ENCODE measurements at places on chromosomes 2 and 18.

GRCh38 chr18:39784541-39784940 lies 2170.5 kb upstream of the PIK3C3 start:
- DNase-seq, result no peak

DNA sequence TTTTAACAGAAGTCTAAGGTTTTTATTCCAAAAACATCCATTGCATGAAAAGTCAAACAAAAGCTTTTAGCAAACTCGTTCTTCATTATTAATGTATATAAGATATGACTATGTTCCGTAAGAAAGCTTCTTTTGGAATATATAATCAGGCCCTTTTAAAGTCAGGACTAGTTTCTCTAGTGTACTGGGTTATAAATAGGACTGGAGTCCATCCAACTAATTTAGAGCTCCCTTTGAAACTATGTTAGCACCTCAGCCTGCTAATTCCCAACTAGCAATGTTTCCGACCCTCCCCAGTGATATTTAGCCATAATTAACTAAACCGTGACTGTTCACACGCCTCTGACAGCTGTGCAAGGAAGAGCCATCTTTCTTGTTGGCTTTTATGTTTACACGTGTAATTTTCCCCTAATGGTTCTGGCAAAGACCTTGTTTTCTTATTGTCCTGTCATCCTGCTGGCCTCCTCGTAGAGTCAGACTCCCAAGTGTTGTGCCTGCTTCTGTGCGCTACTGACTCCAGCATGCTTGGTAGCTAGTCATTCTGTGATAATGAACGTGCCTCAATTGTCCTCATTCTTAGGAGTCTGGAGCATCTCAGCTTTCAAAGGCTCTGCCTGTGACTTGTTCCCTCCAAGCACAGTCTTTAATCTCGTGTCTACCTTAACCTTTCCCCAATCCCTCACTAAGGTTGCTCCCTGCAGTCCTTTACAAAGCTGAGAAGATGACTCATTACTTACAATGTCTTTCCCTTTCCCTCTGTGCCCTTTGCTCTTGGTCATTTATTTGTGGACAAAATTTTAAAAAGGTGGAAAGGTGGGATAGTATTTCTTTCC lies 172.2 kb upstream of the RASGRP3 start:
- peak; percentile 10 for DNase-seq

GRCh38 chr2:220451438-220451837 lies 824.0 kb downstream of the SLC4A3 start:
- DNase-seq, result no peak

- DNase-seq, result no peak
Observed at GRCh38 chr2:177584030-177584692, 191.6 kb downstream of the AGPS start.

DNA sequence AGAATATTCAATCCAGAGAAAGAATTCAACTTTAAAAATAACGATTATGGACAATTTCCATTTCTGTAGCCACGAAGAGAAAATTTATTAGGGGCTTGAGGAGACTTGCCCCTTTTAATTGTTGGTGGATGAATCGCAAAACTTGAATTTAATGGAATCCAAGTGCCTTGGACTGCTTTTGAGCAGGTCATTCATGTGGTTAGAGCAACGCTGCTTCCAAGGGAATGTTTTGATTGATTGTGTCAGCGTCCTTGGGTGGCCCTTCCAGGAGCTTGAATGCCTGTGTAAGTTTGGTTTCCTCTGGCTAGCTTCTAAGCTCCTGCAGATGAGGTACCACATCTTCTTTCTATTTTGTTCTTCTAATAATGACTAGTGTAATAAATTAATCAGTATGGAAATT lies 213.4 kb downstream of the LTBP1 start:
- no peak for DNase-seq

- no peak for DNase-seq
Observed at GRCh38 chr18:47274961-47275360, 23.5 kb upstream of the SKOR2 start.

- no peak for DNase-seq
Observed at GRCh38 chr2:67075530-67076238, 321.4 kb upstream of the ETAA1 start.

GRCh38 chr2:205768815-205769494 lies 86.7 kb downstream of the NRP2 start:
- DNase-seq, result no peak

- no peak for DNase-seq
Observed at GRCh38 chr18:46010676-46011075, 43.5 kb upstream of the EPG5 start.

DNA sequence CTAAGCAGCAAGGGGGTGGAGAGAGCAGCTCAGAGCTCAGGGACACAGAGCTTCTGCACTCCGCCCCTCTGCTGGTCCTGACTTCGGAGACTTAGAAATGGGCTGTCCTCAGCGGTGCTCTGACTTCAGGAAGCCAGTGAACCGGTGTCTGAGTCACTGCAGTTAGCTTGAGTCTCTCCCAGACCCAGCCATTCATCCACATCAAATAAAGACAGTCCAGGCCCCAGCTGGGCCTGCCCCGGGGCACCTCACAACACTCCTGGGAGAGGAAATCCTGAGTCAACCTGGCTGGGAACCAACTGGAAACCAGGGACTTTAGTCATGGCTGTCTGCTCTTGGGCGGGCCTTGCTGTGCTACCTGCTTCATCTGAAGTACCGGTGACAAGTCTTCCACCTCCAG lies 5.4 kb upstream of the ITGB6 start:
- DNase-seq, result no peak

DNA sequence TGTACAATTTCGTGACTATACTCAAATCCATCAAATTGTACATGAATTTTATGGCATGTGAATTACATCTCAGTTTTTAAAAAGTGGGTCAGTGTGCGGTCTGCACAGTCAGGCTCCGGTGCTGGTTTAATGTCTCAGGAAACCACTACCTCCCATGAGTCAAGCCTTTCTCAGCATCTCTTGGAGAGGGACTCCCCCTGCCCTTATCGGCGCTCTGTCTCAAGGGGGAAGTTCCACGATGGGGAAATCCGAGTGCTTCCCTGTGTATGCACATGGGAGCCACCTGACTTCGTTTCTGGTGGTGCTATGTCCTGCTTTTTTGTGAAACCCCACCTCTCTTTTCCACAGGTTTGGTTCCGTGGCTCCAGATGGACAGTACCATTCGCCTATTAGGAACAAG lies 72.5 kb downstream of the ACOXL start:
- DNase-seq, result no peak

GRCh38 chr2:217650229-217650628 lies 352.6 kb downstream of the TNS1 start:
- peak; percentile 11 for DNase-seq

DNA sequence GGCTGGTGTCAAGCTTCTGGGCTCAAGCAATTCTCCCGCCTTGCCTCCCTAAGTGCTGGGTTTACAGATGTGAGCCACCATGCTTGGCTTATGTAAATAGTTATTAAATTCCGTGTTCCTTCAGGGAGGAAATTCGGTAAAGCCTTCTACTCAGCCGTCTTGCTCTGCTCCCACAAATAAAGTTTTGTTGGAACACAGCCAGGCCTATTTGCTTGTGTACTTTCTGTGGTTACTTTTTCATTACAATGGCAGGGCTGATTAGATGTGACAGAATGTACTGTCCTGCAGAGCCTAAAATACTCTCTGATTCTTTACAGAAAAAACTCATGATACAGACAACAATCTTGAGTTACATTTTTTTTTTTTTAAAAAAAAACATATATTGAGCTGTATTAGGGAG lies 68.8 kb upstream of the TACR1 start:
- no peak for DNase-seq

DNA sequence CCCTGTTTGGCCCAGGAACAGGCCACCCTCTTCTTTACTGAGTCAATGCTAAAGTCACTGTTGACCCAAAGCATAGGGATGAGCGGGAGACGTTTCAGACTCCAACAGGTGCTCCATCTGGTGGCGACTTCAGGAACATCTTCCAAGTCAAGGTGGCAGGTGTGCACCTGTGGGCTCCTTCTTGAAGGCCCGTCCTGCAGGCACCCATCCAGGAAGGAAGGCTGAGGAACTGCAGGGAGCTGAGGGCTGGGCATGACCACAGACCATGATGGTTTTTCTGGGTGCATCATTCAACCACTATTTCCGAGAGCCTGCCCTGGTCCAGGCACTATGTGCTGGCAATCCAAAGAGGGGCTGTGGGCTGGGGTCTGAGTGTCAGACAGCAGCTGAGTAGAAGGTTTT lies 142.8 kb downstream of the NDUFA10 start:
- peak; percentile 83 for DNase-seq

GRCh38 chr18:13266218-13267100 lies 47.9 kb downstream of the LDLRAD4 start:
- no peak for DNase-seq

DNA sequence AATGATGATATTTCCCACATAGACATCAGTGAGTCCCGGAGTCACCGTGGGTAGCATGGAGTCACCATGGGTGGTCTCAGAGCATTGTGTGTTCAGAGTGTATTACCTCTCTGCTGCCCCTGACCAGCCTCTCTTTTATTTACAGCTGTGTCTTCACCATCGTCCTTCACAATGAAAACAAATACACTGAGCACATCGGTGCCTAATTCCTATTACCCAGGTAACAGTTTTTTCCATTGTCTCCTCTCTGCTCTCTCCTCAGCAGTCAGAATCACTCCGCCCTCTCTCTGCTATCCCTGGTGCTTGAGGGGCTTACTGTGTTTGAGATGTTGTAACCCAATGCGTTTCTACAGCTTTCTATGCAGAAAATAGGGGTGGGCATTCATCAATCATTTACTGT lies 361.5 kb upstream of the RAB12 start:
- no peak for DNase-seq

DNA sequence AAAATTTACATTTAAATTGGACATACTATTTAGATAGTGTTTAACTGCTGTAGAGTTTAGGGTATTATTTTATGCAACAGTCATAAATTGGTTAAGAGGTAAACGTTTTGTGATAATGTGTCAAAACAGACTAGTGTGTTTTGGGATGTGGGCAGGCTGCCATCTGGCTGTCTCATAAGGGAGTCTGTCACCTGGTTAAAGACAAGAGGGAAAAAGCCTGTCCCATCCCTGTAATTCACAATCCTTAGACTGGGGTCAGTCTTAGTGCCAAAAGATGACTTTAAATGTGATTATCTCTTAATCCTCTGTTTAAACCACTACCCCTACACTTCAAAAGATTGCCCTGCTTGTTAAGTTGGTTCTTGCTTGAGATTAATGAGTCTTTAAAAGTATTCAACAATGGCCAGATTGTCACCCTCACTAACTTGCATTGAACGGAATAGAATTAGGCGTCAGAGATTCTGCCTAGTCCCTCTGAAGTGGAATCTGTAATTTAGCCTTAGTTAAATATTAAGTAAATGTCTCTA lies 59.2 kb downstream of the SGPP2 start:
- no peak for DNase-seq

- no peak for DNase-seq
Observed at GRCh38 chr18:10138719-10139118, 224.9 kb downstream of the VAPA start.

- DNase-seq, result peak; percentile 7
Observed at GRCh38 chr18:26307161-26307773, 81.0 kb downstream of the TAF4B start.

- DNase-seq, result no peak
Observed at GRCh38 chr2:180472133-180472532, 465.0 kb upstream of the CWC22 start.

- DNase-seq, result no peak
Observed at GRCh38 chr2:60052601-60053000, 500.9 kb downstream of the BCL11A start.

GRCh38 chr2:120622159-120622869 lies 113.4 kb upstream of the GLI2 start:
- DNase-seq, result no peak

DNA sequence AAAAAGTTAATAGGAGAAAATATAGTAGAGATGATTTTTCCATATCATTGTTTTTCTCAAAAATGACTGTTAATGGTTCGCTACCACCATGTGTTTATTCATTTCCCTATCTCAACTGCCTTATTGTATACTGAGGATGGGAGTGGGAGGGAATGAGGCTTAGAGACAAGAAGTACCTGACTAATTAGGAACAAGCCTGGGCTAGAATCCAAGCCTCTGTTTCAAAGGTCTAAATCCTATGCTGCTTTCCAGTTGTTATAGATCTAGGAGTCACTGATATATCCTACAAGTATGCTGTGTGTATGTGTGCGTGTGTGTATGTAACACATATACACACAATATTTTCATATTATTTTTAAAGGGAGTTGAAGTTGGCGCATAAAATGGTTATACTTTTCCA lies 465.9 kb downstream of the EPHA4 start:
- no peak for DNase-seq

All from H7 (cell line).